ENCODE measurements at places on chromosomes 2 and 18.

- no peak for DNase-seq
These were observed 156.0 kb upstream of the TWIST2 start for GRCh38 chr2:238691596-238692491.

- DNase-seq, result no peak
These were observed 7.6 kb upstream of the PRKCE start for GRCh38 chr2:45643543-45644542.

GRCh38 chr2:205002390-205002789 lies 457.1 kb downstream of the PARD3B start:
- DNase-seq, result no peak

- no peak for DNase-seq
These were observed 122.3 kb upstream of the DOCK10 start for GRCh38 chr2:225164401-225165050.

GRCh38 chr2:187138265-187138664 lies 289.3 kb upstream of the ZSWIM2 start:
- DNase-seq, result peak; percentile 9

- no peak for DNase-seq
These were observed 171.0 kb upstream of the REV1 start for GRCh38 chr2:99660616-99661406.

GRCh38 chr2:121175326-121175725 lies 109.7 kb downstream of the TFCP2L1 start:
- no peak for DNase-seq

- DNase-seq, result no peak
These were observed 286.8 kb downstream of the CLIP4 start for GRCh38 chr2:29401994-29402393.

Data from amniotic stem cell (primary cell).